ENCODE measurements at places on chromosomes 4 and X. TPM values are rescaled to one million over a fixed set of nuclear protein-coding genes. Genes with fewer than 3 reads are reported as not detected.

DNA sequence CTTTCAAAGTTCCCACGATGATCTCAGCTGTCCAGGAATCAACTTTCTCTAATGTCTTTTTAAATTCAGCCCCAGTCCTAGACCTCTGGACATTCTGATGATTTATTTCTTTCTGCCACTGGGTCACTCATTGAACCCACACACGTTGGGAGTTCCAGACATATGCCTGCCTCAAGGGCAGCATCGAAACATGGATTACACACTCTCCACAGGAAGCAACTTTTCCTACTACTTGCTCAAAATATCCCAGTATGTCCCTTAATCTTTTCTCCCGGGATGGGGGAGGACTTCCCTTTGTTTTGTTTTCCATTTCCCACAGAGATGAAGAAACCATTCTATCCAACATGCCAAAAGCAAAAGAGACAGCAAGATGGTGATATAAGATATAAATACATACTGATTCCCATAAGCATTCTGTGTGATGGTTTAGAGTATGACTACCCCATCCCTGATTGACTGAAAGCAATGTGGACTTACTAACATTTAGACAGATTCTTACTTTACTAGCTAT lies 79.8 kb upstream of the PPARGC1A start:
- DNase-seq, result no peak

DNA sequence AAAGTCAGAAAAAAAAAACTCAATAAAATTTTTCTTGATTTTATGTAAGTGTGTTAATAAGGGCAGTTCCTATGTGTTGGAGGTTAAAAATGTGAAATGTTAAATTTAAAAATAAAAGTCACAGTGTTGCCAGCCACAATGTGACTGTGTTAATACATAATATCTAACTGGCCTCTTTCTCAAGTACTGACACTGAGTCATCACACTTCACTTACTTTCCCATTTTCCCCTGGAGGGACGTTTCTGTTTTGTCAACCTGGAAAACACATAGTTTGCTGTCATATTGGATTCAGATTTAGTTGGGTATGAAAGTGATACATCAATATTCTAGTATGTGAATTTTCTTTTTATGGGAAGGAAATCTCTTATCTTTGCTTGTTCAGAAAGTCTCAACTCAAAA lies 46.4 kb downstream of the ARHGEF38 start:
- DNase-seq, result no peak

DNA sequence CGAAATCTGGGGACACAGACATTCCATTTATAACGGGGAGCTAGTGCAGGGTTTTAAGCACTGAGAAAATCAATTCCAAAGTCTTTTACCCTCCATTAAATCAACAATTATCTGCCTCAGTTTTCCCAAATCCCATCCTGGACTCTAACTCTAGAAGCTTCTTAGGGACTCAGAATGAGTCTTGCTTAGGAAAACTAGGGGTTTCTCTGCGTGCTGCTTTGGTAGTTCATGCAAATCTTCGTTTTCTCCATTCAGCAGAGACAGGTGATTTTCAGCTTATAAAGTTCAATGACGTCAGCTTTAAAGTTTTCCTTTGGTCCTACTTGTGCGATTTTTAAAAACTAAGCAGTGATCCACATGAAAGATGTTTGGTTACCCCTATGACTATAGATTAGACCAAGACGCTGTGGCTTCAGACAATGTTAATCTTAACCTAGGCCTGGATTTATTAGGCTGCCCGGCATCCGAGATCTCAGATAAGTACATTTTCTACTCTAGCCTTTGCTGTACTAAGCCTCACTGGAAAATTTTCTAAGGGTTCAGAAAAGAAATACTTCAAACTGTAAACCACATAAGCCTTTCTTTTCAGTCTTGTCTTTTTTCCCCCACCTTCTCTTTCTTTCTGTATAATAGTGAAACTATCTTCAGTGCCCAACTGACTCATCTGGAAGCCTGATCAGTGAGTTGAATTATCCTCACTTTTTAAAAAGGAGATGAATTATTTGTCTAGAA lies 121.4 kb upstream of the GATB start:
- no peak for DNase-seq

DNA sequence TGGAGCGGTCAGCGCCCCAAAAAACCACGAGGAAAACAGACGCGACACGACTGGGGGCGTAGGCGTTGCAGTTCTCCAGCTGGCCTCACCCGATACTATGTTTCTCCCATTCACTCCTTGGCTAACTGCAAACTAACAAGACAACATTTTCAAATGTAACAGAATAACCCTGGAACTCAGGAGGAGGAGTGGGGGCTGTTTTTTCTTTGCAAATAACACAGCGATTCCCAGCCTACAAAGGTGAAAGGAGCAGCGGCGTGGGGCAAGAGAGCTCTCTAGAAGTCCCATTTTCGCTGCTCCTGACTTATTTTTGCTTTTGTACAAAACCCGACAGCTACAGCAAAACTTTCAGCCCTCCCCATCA lies 1.6 kb downstream of the SOX3 start:
- no peak for DNase-seq

GRCh38 chr4:174340714-174341113 lies 57.0 kb downstream of the CEP44 start:
- DNase-seq, result no peak

DNA sequence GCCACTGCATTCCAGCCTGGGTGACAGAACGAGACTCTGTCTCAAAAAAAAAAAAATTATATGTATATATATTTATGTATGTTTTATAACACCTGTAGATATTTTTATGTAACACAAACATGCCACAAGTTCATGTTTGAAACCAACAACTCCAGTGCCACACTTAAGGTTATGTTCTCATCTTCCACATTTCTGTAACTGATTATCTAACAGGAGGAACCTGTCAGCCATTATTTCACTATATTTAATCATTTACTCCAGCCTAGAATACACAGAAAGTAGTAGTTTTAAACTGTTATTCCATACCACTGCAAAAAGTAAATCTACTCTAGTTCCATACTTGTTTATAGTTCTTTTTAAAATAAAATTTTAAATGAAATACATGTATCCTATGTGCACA lies 32.3 kb downstream of the MCUB start:
- no peak for DNase-seq

- no peak for DNase-seq
Observed at GRCh38 chr4:20391198-20391597, 139.5 kb downstream of the SLIT2 start.

DNA sequence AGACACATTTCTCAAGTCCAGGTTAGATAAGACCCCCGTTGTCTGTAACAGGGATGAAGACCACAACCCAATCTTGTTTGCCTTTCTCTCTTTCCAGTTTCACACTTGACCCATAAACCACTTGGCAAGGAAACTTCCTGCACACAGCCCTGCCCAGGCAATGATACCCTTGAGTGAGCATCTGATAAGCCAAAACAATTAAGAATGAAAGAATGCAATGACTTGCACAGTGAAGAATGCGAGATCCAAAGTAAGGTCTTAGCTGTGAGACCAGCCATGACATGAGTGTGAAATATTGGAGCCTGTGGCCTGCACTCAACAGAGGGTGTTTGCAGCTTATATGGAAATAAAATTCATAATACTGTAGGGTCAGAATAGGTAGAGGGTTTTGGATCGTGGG lies 37.9 kb upstream of the MXRA5 start:
- no peak for DNase-seq

DNA sequence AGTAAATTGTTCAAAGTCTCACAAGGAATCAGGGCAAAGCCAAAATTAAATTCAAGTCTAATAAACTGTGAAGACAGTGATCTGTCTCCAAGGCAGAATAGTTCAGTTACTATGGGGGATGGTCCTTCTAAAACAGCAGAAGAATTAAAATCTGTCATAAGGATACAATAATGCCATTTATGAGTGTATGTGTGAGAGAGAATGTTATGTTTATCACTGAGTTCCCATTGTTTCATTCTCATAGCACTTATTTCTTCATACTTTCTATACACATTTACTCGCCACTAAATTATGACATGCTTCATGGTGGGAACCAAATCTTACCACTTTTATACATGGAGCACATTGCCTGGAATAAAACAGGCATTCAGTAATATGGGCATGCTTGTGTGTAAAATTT lies 102.5 kb downstream of the AMMECR1 start:
- DNase-seq, result no peak

The GAGE13 gene
- total RNA-seq, result not detected

The PIM2 gene
- total RNA-seq, result 315 TPM

The TLR2 gene
- 5.4 TPM for total RNA-seq

The TREX2 gene
- 3.3 TPM for total RNA-seq

The UGT2A1 gene
- not detected for total RNA-seq

The GAGE12J gene
- not detected for total RNA-seq

The MAGEE1 gene
- total RNA-seq, result 6.7 TPM

All from B cell (primary cell).